Activated CD4-positive, alpha-beta T cell treated with anti-CD3 and anti-CD28 coated beads, Interleukin-2, amount 10 ng/mL, durations not matched to agents 7 days and 5 days (primary cell): ENCODE measurements at places on chromosomes 5 and 9.

- no peak for DNase-seq
Observed at GRCh38 chr5:39355324-39355723, 9.0 kb downstream of the C9 start.

DNA sequence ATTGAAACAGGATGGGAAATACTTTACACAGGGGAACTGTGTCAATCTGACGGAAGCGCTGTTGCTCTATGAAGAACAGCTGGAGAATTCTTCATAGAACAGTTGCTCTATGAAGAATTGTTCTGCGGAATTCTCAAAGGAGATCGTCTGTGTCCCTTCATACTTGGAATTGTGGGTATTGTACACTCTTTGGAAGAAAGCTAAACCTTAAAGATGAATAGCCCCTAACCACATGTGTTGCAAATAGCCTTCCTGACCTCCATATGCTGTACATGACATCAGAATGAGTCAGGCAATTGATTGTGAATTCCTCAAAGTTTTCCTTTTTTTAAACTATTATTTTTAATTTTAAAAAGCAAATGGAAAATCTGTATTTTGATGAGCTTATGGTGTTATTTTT lies 15.6 kb downstream of the NIM1K start:
- no peak for DNase-seq

GRCh38 chr5:109143031-109143430 lies 266.7 kb downstream of the PJA2 start:
- DNase-seq: no peak

GRCh38 chr5:178423431-178423830 lies 166.8 kb downstream of the COL23A1 start:
- DNase-seq: no peak

GRCh38 chr9:34272101-34272541 lies 56.9 kb downstream of the KIF24 start:
- DNase-seq: no peak

GRCh38 chr5:156498226-156498980 lies 171.4 kb downstream of the SGCD start:
- DNase-seq: no peak

DNA sequence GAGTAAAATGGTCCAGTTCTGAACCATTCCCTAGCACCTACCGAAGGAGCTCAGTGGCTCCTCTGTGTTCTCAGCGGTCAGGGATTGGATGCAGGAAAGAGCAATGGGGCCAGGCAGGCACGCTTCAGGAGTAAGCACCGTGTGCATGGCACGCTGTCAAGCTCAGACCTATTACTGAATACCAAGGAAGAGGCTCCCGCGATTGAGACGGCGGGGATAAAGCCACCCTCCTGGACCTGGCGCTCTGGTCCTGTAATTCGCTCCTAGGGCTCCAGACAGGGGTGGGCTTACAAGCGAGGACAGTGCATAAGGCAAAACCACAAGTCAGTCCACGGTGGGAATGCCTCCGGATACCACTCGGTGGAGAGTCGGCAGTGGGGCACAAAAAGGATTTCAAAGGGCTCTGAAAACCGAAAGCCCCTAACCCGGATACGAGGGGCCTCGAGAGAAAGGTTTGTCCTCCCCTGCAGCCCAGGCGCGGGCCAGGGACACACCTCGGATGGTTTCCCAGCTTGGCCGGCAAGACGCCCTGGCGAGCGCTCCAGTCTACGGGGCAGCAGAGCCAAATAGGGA lies 988 bp downstream of the OXCT1 start:
- peak; percentile 21 for DNase-seq

DNA sequence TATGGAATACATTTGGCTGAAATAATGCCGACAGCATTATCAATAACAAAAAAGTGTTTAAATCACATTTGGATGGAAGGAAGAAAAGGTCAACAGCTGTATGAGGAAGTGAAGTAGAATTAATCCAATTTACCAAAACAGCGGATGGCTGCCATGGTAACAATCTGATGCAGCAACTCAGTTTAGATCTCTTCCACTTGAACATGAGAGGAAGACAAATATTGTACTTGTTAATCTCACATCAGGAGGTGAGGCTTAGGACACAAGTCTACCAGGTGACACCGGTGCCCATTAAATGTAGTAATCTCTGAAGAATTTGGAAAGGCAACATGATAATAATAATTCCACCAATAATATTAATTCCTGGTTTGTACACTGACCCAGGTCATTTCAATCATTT lies 2.4 kb downstream of the RASEF start:
- DNase-seq: no peak

DNA sequence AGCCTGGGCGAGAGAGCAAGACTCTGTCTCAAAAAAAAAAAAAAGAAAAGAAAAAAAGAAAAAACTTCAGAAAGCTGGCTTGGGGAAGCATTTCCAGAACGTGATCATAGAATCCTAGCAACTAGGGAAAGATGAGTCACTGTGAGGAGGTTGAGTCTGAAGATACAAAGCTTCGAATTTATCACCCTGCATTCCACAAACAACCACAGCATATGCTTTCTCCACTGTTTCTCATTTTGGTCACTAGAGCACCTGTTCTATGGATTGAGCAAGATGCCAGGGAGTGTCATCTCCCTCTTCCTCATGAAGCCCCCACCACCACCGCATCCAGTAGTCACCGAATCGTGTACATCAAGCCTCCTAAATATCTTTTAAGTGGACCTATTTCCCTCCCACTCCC lies 37.9 kb downstream of the SEMA5A start:
- DNase-seq: no peak

GRCh38 chr5:121671624-121672023 lies 180.1 kb upstream of the FTMT start:
- DNase-seq: no peak

GRCh38 chr5:125411744-125412560 lies 665.5 kb upstream of the ZNF608 start:
- DNase-seq: no peak

DNA sequence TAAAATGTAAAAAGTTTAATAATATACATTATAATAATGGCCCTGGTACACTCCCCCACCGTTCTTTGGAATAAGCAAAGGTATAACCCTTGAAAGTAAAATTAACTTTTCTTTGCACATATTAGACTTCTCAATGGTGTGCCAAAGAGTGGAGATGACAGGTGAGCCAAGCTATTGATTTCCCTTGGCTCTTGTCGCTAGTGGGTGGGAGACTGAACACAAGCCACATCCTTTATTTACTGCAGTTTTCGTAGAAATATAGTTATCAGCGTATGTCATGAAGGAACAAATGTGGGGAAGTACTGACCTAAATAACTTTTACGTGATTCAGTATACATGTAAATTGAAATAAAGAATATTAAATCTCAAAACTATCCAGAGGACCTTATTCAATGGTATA lies 549.3 kb downstream of the RAB3C start:
- peak; percentile 35 for DNase-seq

GRCh38 chr5:87770601-87771121 lies 357.9 kb upstream of the CCNH start:
- DNase-seq: no peak
